ENCODE measurements at places on chromosomes 6 and 20. TPM values are rescaled to one million over a fixed set of nuclear protein-coding genes. Genes with fewer than 3 reads are reported as not detected.

The PRR18 gene
- total RNA-seq: 0.11 TPM

DNA sequence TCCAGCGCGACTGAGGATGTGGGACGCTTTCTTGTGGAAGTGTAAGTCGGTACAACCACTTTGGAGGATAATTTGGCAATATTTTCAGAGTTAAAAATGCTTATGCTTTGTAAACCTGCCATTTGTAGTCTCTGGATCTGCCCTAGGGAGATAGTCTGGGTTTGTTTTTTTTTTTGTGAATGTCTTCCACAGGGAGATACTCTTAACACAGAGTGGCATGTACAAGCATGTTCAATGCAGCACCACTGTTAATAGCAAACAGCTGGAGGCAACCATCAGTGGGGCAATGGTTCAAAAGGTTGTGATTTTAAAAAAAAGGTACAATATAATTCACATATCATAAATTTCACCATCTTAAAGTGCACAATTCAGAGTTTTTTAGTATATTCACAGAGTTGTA lies 22.4 kb downstream of the SLC9A8 start:
- no peak for DNase-seq

- no peak for DNase-seq
These were observed 285.6 kb downstream of the PRKN start for GRCh38 chr6:162441991-162442390.

GRCh38 chr20:38514947-38515346 lies 42.3 kb downstream of the RALGAPB start:
- DNase-seq: no peak

DNA sequence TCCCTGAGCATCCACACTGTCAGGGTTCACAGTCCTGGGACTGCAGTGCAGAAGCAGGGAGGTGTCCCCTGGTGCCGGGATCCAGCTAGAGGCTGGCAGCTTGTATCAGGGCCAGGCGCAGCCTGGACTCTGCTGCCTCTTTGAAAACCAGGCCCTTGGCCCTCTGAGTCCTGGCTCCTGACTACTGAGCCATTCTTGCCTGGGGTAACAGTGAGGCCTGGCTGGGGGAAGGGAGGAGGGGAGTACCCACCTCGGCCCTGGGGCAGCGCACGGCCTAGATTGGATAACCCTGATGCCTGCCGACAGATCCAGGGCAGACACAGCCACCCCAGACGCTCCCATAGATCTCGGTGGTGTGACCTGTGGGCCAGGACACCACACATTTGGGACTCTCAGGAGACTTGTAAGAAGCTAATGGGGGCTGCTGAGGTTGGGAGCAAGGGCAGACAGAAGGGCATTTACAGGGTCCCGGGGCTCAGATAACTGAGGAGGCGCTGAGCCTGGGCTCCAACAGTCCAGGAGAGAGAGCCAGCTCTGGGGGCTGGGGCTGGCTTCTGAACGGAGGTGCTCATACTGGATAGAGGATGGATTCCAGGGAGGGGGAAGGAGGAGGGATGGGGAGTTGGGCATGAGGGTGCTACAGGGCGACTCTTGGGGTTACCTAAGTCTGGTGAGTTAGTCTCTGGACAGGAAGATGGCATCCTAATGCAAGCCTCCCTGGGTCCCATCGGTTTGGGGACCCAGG lies 30.5 kb downstream of the SPDEF start:
- no peak for DNase-seq

DNA sequence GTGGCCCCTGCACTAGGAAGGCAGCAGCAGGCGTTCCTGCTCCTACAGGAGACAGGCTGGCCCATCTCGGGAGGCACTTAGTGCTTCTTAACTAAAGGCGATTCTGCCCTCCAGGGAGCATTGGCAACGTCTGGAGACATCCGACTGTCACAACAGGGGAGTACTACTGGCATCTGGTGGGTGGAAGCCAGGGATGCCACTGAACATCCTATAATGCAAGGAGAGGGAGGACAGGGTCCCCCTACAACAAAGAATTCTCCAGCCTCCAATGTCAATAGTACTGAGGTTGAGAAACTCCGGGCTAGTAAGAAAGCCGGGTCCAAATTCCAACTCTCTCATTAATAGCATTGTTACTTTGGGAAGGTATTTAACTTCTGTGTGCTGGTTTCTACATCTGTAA lies 119.4 kb upstream of the ARMC2 start:
- no peak for DNase-seq

DNA sequence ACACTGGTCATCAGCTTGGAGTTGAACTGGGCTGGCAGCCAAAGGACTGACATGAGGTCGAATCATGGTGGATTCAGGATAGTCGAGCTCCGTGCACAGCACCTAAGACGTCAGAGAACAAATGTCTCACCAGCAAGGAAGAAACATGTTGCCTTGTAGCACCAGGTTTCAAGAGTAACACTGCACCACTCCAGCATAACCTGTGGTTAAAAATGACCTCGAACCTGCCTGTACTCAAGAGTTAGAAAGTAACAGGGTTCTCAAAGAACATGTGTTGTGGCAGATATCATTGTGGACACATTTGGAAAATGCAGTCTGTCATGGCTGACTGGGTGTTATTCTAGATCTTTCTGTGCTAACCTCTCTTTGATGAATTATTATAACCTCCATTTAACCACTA lies 511.6 kb downstream of the CDH26 start:
- DNase-seq: no peak

DNA sequence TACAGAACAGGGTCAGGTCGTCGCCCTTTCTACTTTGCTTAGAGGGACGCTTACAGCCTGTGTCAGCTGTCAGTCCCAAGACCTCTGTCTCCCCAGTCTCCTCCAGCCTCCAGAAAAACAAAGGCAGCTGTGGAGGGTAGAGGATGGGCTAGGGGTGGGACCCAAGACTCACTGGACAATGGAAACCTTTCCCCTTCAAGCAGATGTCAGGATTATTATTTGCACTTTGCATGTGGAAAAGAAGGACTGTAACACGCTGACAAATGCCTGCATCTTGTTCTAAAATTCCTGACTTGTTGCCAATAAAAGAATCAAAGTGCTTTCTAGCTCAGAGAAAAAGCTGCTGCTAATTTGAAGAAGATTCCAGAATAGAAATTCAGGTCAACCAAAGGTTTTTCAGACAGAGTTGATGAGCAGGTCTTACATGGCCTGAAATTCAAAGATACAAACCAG lies 58.7 kb downstream of the SNX5 start:
- DNase-seq: no peak

The SLC26A8 gene
- not detected for total RNA-seq

Measured in Right ventricle myocardium inferior (tissue), 1 donor.